NCI-H146 (cell line): ENCODE measurements at places on chromosomes 7 and 10.
A peak's percentile ranks its signal among the peaks of the same experiment; 100 is the strongest.

- no peak for DNase-seq
Measured at GRCh38 chr10:132984801-132985545, 42.6 kb upstream of the CFAP46 start.

- DNase-seq, result no peak
Measured at GRCh38 chr7:142025896-142026295, 30.2 kb downstream of the MGAM start.

- DNase-seq, result no peak
Measured at GRCh38 chr7:67631476-67631875, 634.8 kb downstream of the TYW1 start.

- no peak for DNase-seq
Measured at GRCh38 chr7:53418834-53419482, 383.5 kb downstream of the POM121L12 start.

DNA sequence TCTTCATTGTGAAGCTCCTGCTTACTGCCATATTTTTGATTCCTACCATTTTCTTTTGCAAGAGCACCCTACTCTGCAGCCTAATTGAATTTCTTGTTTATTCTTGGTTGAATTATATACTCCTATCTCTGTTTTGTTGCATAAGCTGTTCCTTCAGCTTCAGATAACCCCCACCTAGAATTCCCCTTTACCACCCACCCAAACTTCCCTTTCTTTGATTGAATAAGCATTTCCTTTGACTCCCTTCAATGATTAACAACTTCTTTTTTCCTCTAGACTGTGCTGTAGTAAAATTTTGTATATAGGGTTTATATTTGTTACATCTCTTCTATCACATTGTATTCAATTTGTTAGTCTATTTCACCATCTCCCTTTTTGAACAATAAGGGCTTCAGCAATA is 168.1 kb downstream of the GPR37 start:
- DNase-seq, result no peak

GRCh38 chr7:35716038-35716803 is 21.3 kb upstream of the HERPUD2 start:
- no peak for DNase-seq

- no peak for DNase-seq
Measured at GRCh38 chr10:14146025-14146424, 184.7 kb downstream of the FRMD4A start.

DNA sequence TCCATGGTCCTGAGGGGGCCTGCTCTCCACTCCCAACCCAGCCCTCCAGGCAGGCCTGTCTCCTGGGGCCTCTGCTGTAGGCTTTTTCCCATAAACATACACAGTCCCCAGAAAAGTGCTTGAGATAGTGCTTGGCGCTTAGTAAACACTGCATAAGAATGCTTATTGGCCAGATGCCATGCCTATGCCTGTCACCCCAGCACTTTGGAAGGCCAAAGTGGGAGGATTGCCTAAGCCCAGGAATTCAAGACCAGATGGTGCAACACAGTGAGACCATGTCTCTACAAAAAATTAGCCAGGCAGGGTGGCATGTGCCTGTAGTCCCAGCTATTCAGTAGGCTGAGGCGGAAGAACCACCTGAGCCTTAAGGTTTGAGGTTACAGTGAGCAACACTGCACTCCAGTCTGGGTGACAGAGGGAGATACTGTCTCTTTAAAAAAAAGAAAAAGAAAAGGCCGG is 24.6 kb upstream of the ASL start:
- no peak for DNase-seq

DNA sequence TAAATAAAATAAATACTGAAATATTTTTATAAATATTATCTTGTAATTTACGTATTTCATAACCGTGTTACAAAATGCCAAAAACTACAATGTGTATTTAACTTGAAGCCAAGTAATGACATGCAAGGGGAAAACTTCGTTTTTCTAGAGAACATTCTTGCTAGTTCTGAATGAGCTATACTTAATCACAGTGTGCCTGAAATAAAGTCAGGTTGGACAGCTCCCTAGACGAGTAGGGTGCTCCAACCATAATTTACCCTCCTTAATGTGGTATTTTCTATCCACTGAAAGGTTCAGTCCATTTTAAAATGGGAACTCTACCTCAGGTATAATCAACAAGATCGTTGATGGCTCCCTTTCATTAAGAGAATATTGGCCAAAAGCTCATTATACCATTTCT is 194.5 kb upstream of the AHR start:
- DNase-seq, result no peak

DNA sequence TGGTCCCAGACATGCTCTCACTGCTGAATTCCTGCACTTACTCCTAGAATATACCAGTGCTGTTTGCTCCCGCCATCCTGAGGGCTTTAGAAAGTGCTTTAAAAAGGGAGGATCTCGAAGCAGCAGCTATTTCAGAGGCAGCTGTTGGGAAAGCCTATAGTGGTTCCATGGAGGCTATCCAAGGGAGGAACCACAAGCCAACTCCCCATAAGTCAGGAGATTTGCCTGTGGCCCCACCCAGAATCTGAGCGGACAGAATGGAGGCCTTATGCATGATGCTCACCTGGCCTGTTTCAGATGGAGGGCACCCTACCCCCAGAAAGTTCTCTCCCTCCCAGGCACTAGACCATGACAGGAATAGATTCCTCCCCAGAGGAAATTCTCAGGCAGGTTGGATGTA is 2.3 kb upstream of the KCNIP2 start:
- DNase-seq, result no peak

DNA sequence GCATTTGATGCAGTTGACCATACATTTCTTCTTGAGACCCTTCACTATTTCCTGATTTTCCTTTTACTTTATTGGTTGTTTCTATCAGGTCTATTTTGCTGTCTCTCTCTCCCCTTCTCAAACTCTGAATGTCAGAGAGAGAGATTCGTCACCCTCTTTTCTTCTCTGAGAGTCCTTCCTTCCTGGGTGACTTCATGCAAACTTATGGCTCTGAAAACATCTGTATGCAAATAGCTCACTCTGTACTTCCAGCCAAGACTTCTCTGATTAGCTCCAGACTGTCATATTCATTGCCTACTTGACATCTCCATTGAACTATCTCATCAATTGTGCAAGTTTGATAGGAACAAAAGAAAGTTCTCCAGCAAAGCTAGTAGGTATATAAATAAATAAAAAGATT is 191.7 kb upstream of the KLF6 start:
- no peak for DNase-seq

DNA sequence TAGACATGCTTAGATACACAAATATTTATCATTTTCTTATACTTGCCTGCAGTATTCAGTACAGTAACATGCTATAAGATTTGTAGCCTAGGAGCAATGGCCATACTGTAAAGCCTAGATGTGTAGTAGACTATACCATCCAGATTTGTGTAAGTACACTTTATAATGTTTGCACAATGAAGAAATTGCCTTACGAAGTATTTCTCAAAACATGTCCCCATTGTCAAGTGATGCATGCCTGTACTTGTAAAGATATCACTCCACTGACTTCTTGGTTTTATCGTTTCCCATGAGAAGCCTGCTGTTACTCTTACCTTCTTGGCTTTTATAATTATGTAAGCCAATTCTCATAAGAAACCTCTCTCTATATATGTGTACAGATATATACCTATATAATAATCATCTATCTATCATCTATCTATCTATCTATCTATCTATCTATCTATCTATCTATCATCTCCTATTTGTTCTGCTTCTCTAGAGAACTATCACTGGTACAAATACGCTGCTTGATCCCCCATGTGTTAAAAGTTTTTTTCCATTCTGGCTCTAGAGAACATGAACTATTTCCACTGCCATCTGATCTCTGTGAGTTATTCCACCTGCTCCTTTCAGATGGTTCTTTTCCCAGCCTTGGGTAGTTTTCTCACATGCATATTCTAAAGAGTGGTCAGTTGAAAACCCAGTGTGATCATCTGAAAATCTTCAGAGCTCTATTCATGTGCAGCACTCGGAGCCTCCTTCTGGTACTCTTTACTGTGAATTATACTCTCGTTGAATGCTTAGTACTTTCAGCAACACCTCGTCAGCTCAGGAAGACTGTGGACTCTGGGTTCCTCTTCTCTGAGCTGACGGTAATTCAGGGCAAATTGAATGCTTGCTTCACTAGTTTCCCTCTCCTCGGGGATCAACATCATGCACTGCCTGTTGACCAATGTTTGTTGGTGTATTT is 14.5 kb upstream of the VCL start:
- DNase-seq, result no peak

DNA sequence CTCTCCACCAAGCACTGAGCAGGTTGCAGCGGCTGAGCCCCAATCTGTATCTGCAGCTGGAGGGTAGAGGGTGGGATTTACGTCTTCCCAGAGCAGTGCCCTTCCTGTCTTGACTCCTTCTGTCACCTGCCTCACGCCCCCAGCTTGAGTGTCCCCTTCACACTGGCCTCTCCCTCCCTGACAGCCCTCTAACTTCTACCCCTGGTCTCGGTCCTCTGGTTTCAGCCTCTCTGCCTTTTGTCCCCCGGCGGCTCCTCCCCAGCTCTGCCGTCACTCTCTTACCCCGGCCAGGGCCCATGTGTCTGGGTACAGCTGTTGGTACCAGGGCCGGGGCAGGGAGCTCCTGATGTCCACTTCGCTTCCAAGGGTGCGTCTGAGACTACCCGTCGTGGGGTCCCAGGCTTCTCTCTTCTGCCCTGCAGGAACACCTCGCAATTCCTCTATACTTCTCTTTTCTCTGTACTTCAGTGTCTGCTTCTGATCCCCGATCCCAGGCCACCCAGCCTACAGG is 654 bp downstream of the MUC3A start:
- no peak for DNase-seq

DNA sequence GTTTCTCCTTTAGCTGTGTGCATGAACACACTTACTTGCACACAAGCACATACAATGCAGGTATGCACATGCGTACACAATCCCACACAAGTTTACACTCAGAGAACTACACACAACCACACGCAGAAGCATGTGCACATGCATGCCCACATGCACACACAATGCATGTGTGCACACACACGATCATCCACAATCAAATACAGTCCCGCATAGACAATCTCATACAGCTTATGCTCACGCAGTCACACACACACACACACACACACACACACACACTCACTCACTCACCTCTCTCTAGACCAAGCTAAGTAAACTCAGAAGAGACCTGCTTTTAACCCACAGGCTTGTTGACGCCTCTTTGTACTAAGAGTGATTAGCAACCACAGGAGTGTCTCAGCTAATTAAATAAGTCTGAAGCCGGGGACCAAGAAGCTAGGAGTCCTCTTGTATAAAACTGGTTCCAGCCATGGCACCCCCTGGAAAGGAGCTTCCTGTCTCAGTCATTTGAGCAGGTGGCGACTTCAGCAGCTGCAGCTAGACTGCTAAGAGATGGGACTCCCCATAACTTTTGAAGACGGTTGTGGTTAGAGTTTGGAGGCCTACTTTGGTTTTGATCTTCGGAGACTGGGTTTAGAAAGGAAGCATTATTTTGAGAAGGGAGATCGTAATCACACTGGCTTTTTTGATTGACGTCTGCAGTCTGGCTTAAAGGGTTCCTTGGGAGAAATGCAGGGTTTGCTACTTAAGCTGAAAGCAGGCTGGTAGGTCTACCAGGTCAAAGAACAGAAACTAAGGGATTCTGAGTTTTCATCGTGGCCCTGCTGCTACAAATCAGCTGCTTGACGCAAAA is 82.3 kb upstream of the ADRB1 start:
- peak; percentile 93 for DNase-seq

DNA sequence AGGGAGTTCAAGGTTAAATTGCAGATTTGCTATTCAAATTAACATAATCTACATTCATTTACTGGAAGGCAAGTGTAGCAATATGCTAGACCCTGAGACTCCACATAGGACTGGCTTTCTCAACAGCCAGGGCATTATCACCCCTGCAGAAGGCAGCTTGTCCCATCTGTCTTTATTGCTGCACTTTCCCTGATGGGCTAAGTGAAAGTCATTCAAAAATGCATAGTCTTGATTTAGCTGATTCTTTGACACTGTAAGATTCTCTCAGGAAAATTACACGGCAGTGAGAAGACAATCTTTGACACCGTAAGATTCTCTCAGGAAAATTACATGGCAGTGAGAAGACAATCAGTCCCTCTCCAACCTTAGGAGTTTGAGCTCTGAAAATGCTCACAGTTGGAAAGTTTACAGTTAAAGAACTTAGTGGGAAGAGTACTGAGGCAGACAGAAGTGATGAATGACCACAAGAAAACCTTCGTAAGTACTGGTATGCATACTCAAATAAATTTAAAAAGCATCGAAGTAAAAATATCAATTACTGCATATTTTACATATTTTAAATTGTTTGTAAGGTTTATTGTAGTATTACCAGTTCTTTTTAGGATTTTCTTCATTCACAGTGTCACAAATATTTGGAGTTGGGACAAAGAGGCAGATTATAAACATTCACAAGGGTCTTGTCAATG is 88.9 kb downstream of the RAPGEF5 start:
- DNase-seq, result no peak
